Right atrium auricular region (tissue), 2 donors: ENCODE measurements at places on chromosomes 5 and 9. TPM values are rescaled to one million over a fixed set of nuclear protein-coding genes. Genes with fewer than 3 reads are reported as not detected.

DNA sequence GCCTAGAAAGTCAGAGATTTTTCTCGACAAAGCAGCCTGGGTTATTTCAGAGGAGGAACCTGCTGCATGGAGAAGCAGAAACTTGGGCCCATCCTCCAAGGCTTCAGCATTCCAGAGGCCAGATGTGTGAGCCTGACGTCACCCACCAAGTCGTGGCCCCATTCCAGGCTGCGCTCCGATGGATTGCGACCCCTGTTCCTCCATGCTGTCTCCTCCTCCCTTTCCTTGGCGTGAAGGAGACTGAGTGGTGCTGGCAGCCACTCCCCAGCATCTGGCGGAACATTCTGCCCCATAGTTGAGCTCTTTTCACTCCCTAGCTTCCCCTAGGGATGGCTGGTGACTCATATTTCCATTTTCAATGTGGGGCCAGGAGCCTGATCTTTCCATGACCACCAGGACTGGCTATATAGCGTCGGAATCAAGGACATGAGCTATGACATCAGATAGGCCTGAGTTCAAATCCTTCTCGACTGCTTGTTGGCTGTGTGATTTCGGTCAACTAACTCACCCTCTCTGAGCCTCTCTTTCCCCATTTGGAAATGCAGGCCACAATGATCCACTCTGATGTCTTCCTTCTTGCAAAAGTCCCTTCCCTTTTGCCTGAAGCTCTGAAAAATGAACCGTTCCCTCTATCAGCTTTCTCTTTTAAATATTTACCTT, 24.5 kb upstream of the DUSP1 start:
- peak overlapping the region; percentile 81 for H3K27ac ChIP-seq
- no peaks in the 10 kb centered on the region for H3K36me3 ChIP-seq
- peak; percentile 99 for DNase-seq
- no peaks in the 10 kb centered on the region for H3K4me1 ChIP-seq

DNA sequence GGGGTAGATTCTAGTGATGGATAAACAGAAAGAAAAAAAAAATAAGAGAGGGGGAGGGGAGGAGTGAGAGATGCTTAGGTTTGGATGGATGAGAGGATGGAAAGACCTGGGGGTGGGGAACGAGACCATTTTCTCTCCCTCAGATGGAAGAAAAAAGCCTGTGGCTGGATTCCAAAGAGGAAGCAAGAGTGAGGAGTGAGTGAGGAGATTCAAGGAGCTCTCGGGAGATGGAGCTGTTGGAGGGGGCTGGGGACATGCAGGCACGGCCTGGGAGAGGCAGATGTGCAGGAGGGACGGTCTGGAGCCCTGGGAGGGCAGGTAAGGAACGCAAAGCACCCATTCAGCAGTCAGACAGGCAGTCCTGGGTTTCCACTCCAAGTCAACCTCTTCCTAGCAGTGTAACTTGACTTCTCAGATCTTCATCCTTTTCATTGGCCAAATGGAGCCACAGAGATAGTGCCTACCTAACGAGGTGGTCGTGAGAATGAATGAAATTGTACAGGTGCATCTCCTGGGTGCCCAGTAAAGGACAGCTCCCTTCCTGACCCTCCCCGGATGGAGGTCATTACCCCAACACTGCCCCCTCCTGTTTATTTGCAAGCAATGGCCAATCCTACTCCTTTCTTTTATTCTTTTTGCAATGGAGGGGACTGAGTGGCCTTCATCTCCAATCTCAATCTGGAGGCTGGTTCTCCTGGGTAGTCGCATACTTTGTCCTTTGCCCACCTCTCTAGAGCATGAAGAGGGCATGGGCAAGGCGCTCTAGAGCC, 52.2 kb downstream of the PCDH1 start:
- H3K27me3 ChIP-seq = no peaks in the 10 kb centered on the region
- no peak overlapping the region for H3K4me3 ChIP-seq
- no peak overlapping the region for H3K27ac ChIP-seq
- peaks cover 32% of the 10 kb centered on the region for H3K4me1 ChIP-seq

- H3K4me1 ChIP-seq = no peaks in the 10 kb centered on the region
- no peak overlapping the region for H3K27ac ChIP-seq
- no peaks in the 10 kb centered on the region for H3K27me3 ChIP-seq
- DNase-seq = peak; percentile 72
Observed at GRCh38 chr5:169416583-169417196, 115.8 kb upstream of the SLIT3 start.

DNA sequence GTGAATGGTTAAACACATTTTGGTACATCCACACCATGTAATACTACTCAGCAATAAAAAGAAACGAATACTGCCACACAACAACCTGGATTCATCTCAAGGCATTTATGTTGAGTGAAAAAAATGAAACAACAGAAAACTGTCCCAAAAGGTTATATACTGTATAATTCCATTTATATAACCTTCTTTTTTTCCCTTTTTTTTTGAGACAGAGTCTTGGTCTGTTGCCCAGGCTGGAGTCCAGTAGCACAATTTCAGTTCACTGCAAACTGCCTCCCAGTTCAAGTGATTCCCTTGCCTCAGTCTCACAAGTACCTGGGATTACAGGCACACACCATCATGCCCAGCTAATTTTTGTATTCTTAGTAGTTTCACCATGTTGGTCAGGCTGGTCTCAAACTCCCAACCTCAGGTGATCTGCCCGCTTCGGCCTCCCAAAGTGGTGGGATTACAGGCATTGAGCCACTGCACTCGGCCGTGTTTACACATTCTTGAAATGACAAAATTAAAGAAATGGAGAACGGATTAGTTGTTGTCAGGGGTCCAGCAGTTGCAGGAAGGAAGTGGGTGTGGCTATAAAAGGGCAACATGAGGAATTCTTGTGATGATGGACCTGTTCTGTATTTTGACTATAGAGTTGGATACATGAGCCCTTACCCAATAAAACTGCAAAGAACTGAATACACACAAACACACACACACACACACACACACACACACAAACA, 17.4 kb downstream of the PPP6C start:
- DNase-seq = no peak
- no peak overlapping the region for H3K4me3 ChIP-seq
- no peaks in the 10 kb centered on the region for H3K27me3 ChIP-seq
- peaks cover 21% of the 10 kb centered on the region for H3K4me1 ChIP-seq
- peaks cover 15% of the 10 kb centered on the region for H3K36me3 ChIP-seq

The TBC1D2 gene
- 4.6 TPM for total RNA-seq

DNA sequence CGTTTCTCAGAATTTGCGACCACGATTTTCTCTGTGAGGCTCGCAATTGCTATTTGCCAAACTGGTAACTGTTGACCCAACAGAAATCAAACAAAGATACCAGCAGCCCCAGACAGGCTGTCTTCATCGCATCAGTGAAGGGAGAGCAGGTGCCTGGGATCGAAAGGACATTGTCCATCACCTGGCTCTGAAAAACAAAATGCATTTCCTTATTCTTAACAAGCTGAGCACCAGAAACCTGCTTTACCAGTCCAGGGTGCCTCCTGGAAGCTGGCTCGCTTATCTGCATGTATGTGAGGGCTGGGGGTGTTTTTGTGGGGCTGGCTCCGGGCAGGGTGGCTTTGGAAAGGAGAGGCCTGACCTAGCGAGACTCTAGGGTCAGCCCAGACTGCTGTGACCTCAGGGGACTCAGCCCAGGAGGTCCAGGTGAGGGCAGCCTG, 24.7 kb downstream of the WWC1 start:
- H3K4me3 ChIP-seq = no peak overlapping the region
- H3K36me3 ChIP-seq = no peaks in the 10 kb centered on the region
- no peak for DNase-seq
- H3K27me3 ChIP-seq = no peaks in the 10 kb centered on the region

DNA sequence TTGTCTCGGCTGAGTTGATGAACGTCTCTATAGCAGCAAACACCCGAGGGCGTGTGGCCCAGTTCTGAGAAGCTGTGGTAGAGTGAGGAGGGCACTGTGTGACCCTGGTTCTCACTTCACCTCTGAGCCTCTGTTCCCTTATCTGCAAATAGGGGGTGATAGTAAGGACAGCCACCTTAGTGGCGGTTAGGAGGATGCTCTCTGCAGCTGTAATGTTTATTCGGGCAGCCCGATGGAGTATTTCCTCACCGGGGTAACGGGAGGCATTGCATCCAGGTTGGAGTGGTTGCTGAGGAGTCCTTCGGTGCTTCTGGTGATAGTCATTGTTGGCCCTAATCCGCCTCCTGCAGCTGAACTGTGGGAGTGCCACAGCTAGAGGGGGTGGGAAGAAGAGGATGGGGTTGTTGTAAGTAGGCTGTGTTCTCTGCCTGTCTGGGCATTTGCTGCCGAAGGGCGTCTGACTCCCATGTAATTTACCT, 13.9 kb downstream of the PRRC2B start:
- no peaks in the 10 kb centered on the region for H3K36me3 ChIP-seq
- H3K27me3 ChIP-seq = no peaks in the 10 kb centered on the region
- peaks cover 98% of the 10 kb centered on the region for H3K4me1 ChIP-seq
- DNase-seq = no peak
- peak overlapping the region; percentile 74 for H3K27ac ChIP-seq
- peak overlapping the region; percentile 25 for H3K4me3 ChIP-seq
